ENCODE measurements at places on chromosomes 4 and X.

DNA sequence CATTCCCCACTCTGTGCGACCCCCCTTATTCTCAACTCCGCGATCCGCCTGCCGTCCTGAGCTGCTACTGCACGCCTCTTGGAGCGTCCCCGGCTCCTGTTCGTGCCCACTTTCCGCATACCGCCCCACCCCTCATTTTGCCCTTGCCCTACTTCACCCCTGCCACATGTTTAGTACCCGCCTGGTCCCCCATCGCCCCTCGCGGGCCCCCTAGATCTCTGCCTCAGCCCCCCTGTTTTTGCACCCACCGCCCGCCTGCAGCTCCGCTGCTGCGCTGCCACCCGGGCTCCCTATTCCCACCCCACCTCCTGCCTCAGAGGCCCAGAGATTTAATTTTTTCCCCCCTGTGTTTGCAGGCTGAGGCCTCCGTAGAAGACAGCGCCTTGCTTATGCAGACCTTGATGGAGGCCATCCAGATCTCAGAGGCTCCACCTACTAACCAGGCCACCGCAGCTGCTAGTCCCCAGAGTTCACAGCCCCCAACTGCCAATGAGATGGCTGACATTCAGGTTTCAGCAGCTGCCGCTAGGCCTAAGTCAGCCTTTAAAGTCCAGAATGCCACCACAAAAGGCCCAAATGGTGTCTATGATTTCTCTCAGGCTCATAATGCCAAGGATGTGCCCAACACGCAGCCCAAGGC lies 1.4 kb downstream of the MAGED1 start:
- no peak for DNase-seq

- DNase-seq, result no peak
Measured at GRCh38 chrX:8845469-8845868, 44.3 kb upstream of the FAM9A start.

DNA sequence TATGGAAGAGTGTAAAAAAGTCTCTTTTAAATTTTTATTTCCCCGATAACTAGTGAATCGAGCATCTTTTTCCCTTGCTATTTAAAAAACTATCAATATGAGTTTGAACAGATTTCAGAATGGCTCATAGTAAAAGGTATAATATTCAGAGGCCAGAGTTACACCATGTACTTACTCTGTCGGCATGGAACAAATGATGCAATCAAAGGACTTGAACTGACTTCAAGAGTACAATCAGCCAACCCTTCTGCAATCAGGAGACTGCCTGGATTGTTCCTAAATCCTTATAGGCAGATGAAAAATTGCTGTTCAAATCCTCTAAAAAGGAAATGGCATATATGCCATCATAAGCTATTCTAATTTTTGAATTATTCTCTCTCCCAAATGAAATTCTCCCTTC lies 273.3 kb downstream of the SH2D1A start:
- DNase-seq, result no peak

- DNase-seq, result no peak
Measured at GRCh38 chr4:87327136-87327535, 4.5 kb upstream of the HSD17B13 start.

DNA sequence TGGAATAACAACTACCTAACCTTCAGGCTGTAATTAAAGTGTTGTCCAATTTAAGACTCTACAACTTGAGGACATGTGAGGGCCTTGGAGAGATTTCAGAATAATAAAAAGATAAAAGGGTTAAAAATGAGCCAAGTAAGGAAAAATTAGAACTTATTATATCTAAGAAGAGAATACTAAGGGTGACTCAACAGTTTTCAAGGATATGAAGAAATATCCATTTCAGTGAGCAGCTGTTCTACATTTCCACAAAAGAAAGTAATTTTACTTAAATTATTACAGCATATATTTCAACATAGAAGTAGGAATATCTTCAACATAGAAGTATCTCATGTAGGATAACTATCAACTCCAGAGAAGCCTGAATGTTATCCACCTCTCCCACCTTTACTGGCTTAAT lies 11.3 kb downstream of the SNX12 start:
- no peak for DNase-seq

- DNase-seq, result no peak
Measured at GRCh38 chrX:56728752-56729151, 291 bp upstream of the NBDY start.

DNA sequence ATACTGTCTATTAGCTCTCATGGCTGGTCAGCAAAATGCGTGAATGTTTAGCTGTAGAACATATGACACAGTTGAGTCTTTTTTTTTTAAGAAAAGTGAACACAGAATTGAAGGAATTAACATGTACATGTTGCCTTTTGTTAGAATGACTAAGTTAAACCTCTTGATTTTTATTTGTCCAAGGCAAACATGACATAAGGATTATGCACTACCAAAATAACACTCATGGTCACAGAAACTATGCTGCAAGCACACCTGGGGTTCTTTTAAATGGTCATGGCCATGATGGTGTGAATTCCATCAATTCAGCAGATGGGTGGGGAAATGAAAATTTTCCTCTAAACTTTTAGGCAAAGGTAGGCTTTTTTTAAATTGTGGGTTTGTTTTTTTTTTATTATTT lies 80.1 kb upstream of the CXCL13 start:
- no peak for DNase-seq

GRCh38 chrX:151393514-151393913 lies 3.5 kb upstream of the VMA21 start:
- no peak for DNase-seq

GRCh38 chr4:138158746-138159297 lies 83.3 kb downstream of the SLC7A11 start:
- DNase-seq, result no peak

All from stimulated activated CD8-positive, alpha-beta memory T cell treated with anti-CD3 and anti-CD28 coated beads, Interleukin-7, amount 100 ng/mL, for 1 hour (primary cell).